Testis (tissue), 5 donors: ENCODE measurements at places on chromosomes 6 and 20.

GRCh38 chr6:117907601-117908245 lies 659 bp downstream of the SLC35F1 start:
- DNase-seq = peak; percentile 21

GRCh38 chr6:169850154-169850553 lies 98.7 kb downstream of the ERMARD start:
- no peak for DNase-seq

- DNase-seq = no peak
Measured at GRCh38 chr20:49699200-49699992, 14.3 kb downstream of the B4GALT5 start.

- DNase-seq = no peak
Measured at GRCh38 chr6:15411766-15412165, 165.9 kb downstream of the JARID2 start.

DNA sequence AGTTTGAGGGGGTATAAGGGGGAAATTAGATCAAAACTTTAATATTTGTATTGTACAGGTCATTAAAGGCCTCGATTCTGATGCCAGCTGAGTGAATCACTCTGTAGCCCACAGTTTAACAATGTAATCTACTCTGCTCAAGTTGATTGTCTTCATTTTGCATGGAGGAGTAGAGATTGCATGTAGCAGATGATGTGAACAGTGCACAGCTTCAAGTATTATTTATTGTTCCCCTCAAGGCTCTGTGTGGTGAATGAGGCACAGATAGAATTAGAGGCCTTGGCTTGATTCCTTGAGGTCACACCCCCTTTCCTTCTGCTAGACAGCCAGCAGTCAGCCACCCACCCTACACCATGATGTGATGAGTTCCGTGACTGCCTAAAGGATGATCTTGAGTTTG lies 38.1 kb downstream of the TXLNB start:
- peak; percentile 85 for DNase-seq

- peak; percentile 79 for DNase-seq
Measured at GRCh38 chr6:35583893-35584688, 71.4 kb upstream of the TULP1 start.

DNA sequence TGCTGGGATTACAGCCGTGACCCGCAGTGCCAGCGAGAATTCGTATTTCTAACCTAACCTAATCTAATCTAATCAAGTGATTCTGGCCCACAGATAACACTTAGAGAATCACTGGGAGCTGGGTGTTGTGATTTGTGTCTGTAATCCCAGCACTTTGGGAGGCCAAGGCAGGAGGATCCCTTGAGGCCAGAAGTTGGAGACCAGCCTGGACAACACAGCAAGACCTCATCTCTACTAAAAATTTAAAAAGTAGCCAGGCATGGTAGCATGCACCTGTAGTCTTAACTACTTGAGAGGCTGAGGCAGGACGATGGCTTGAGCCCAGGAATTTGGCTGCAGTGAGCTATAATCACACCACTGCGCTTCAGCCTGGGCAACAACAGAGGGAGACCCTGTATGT lies 21.4 kb upstream of the NCOA3 start:
- DNase-seq = no peak

- no peak for DNase-seq
Measured at GRCh38 chr6:42350911-42351310, 100.8 kb downstream of the TRERF1 start.

- DNase-seq = peak; percentile 59
Measured at GRCh38 chr20:29689411-29690225, 1567.8 kb upstream of the DEFB115 start.

DNA sequence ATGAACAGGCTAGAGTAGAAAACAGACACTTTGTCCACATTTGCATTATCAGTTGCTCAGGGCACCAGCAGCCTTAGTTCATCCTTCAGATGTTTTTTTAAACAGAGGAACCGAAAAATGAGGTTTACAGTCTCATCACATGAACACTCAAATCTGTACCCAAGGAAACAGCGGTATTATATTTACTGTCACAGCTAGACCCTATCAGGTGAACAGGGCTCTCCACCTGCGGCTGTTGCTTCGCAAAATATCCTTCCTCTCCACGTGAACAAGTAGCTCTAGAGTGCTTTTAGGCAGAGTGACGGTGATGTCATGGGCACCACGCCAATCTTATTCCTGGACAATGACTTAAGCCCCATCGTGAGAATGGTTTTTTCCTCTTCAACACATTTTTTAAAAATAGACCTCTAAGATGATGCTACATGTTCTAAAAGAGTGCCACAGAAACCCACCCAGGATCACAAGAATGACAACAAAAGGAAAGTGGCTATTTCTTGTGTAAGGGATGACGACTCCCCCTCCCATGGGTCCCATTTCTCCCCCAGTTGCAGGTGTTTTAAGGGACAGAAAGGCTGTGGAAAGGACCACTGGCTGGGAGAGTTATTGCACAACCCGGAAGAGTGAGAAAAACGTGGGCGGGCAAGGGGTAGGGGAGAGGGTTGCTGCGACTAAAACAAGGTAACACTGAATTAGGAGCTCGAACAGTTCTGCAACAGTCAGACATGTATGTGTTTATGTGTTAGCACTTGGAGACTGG lies 77.7 kb downstream of the EFHC1 start:
- DNase-seq = no peak

GRCh38 chr6:161901740-161902426 lies 628.0 kb upstream of the AGPAT4 start:
- DNase-seq = no peak

DNA sequence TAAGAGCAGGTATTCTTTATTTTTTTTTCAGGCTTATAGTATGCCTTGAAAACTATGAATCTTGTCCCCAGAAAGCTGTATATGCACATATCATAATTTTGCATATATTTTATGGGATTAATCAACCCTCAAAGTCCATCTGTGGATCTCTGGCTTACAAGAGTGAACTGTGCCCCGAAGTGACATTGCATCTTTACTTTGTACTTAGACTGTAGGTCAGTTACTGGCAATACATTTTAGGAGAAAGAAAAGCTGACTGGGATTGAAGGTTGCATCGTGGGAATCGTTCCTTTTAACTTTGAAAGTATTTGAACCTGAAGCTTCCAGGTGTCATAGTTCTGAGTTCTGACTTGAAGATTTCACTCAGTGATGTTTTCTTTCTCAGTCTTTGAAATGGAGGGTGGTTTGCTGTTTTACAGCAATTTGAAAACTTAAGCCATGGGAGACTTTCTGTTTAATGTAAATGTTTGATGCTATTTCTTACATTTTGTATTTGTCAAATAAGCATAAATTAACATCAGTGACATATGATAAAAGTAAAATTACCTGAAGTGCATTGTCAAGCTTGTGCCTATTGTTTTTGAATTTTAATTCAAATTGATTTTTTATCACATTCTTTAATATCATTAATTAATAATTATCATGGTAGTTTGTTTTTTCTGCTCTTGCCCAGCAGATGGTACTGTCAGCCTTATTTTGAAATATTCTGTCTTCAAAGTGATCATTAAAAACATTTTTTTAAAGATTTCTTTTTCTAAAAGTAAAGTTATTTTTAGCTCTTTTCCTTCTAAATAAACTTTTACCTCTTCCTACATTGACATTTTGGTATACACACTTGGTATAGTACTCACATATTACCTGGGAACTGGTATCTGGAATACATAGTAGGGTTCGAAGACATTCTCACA lies 29.0 kb downstream of the L3MBTL3 start:
- no peak for DNase-seq

DNA sequence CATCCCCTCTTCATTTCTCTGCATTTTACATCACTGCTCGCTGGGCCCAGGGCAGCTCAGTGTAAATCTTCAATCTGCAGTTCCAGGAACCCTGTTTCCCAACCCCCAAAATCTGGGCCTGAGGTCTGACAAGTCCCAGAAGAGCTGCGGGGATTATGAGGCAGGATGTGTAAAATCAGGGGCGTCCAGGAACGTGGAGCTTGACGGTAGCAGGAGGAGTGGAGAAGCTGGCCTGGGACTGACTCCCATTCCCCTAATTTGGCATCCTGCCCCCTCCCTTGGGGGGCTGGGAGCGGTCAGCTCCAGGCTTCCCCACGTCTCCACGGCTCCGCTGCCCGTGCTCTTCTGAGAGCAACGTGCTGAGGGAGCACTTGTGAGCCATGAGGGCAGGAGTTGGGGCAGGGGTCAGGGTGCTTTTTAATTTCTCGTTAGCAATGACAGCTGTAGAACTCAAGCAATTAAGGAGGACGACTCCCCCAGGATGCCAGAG lies 23.4 kb upstream of the VEGFA start:
- no peak for DNase-seq

DNA sequence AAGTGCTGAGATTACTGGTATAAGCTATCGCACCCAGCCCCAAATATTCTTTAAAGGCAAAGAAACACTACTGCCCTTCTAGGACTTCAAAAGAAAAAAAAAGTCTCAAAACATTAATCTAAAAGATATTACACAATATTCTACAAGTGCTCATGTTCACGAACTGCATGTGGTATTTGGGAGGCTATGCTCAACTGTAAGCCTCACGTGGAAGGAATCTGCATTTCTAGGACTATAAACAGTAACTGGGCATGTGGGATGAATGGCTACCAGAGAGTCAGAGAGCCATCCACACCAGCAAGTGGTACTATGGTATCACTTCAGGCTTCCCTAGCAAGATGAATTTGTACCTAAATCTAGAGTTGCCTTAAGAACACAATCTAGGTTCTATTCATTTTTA lies 50.0 kb downstream of the FKBP5 start:
- DNase-seq = no peak

GRCh38 chr6:7770111-7770510 lies 44.2 kb downstream of the BMP6 start:
- DNase-seq = no peak

DNA sequence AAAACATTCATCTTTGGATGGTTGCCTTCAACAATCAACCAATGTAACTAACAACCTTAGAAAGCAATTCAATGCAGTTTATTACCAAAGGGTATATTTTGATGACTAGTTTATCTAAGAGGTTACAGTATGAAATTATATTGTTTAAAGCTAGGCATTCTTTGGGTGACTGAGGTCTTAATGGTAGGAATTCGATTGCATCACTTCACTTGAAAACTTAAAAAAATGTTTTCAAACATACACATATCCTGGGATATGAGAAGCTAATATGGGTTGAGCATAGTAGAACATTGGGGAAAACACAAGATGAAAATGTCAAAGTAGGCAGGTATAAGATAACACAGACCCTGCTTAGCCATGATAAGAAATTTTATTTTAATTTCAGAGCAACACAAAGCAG lies 144.6 kb upstream of the BMP5 start:
- no peak for DNase-seq

DNA sequence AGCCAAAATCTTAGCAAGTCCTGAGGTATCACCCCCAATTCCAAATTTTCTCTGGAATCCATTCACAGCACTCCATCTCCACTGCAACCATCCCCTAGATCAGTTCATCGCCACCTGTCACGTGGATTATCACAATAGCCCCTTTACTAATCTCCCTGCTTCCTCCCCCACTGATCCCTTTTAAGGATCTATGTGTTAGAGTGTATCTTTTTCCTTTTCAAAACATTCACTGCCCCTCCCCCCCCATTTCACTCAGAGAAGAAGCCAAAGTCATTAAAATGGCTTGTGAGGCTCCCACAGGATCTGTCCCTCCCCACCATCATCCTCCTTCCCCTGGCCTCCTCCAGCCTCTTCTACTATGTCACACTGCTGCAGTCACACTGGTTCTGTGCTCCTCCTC lies 18.4 kb upstream of the SPAG4 start:
- no peak for DNase-seq

- DNase-seq = peak; percentile 72
Measured at GRCh38 chr20:31869942-31870725, at the start of the genes DUSP15 and TTLL9. Gene DUSP15, minus strand, starts transcription at chr20:31870527. Its CDS starts 190 bp downstream, at chr20:31870337. Gene TTLL9, plus strand, starts transcription at chr20:31870634. Its CDS starts 493 bp downstream, at chr20:31871127.

- peak; percentile 83 for DNase-seq
Measured at GRCh38 chr20:39049684-39050554, 87.8 kb downstream of the DHX35 start.
